ENCODE measurements at places on chromosomes 2 and 18. TPM values are rescaled to one million over a fixed set of nuclear protein-coding genes. Genes with fewer than 3 reads are reported as not detected.

The ABHD1 gene
- total RNA-seq: 0.89 TPM

The QPCT gene
- total RNA-seq: not detected

DNA sequence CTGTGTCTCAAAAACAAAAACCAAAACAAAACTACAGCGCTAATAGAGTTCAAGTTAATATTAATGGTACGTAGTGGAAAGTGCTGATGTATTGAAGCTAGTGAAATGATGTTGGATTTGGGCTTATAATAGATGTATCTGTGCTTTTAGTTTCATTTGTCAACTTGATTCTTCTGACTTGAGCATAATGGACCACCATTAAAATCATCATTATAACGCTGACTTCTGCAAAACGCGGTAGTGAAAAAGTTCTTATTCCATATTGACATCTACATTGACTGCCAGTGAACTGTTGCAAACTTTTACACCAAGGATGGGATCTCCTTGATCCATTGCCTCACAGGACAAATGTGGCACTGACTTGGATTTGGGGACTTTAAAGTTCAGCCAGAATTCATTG is 85.0 kb downstream of the LPIN1 start:
- no peak for DNase-seq
- H3K27me3 ChIP-seq: peaks cover 5% of the 10 kb centered on the region
- peaks cover 16% of the 10 kb centered on the region for H3K36me3 ChIP-seq
- no peak overlapping the region for H3K4me3 ChIP-seq
- H3K27ac ChIP-seq: no peak overlapping the region

- H3K4me1 ChIP-seq: no peaks in the 10 kb centered on the region
- no peak for DNase-seq
- H3K27me3 ChIP-seq: no peaks in the 10 kb centered on the region
- no peak overlapping the region for H3K27ac ChIP-seq
Observed at GRCh38 chr18:55430026-55430425, 158.0 kb downstream of the TCF4 start.

- H3K4me3 ChIP-seq: no peak overlapping the region
- DNase-seq: no peak
- H3K4me1 ChIP-seq: no peaks in the 10 kb centered on the region
- H3K27ac ChIP-seq: no peak overlapping the region
- no peaks in the 10 kb centered on the region for H3K27me3 ChIP-seq
- no peaks in the 10 kb centered on the region for H3K36me3 ChIP-seq
Observed at GRCh38 chr18:7370375-7370774, 139.5 kb downstream of the LRRC30 start.

GRCh38 chr2:113901943-113902342 is 12.1 kb downstream of the ACTR3 start:
- peak overlapping the region; percentile 49 for H3K4me3 ChIP-seq
- no peaks in the 10 kb centered on the region for H3K27me3 ChIP-seq
- H3K36me3 ChIP-seq: peaks cover 11% of the 10 kb centered on the region
- H3K27ac ChIP-seq: no peak overlapping the region

GRCh38 chr2:203799908-203800307 is 67.7 kb upstream of the CTLA4 start:
- H3K36me3 ChIP-seq: no peaks in the 10 kb centered on the region
- peaks cover 25% of the 10 kb centered on the region for H3K4me1 ChIP-seq
- no peak for DNase-seq
- no peak overlapping the region for H3K27ac ChIP-seq
- no peak overlapping the region for H3K4me3 ChIP-seq

DNA sequence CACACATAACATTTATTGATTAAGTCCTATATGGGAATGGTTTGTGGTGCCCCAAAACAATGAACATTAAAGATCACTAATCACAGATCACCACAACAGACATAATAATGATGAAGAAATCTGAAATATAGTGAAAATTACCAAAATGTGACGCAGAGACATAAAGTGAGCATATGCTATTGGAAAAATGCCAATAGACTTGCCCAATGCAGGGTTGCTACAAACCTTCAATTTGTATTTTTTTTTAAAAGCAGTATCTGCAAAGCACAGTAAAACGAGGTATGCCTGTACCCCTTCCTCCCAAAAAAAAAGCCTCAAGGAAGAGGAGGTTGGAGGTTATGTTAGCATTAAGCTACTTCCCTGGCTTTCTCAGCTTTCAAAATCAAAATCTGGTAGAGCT is 131.1 kb downstream of the RBMS1 start:
- H3K4me3 ChIP-seq: no peak overlapping the region
- H3K27me3 ChIP-seq: no peaks in the 10 kb centered on the region
- H3K27ac ChIP-seq: no peak overlapping the region
- DNase-seq: no peak
